Endothelial cell of umbilical vein (primary cell): ENCODE measurements at places on chromosomes 6 and 20. TPM values are rescaled to one million over a fixed set of nuclear protein-coding genes. Genes with fewer than 3 reads are reported as not detected.

The TAP2 gene
- total RNA-seq, result 49.7 and 57.8 TPM in 2 replicates

The GPX6 gene
- total RNA-seq, result not detected in 2 replicates

The LZTS3 gene
- total RNA-seq, result 3.6 and 4.5 TPM in 2 replicates

The ARG1 gene
- not detected in 2 replicates for total RNA-seq

The EDN1 gene
- 493 and 514 TPM in 2 replicates for total RNA-seq

The SAMD3 gene
- total RNA-seq, result not detected in 2 replicates

The MICA gene
- 42.5 and 45.2 TPM in 2 replicates for total RNA-seq

GRCh38 chr6:76472858-76473257 is 400.4 kb upstream of the IMPG1 start:
- no peak overlapping the region for H3K4me3 ChIP-seq
- no peak overlapping the region for H3K27ac ChIP-seq
- H3K36me3 ChIP-seq, result no peaks in the 10 kb centered on the region

DNA sequence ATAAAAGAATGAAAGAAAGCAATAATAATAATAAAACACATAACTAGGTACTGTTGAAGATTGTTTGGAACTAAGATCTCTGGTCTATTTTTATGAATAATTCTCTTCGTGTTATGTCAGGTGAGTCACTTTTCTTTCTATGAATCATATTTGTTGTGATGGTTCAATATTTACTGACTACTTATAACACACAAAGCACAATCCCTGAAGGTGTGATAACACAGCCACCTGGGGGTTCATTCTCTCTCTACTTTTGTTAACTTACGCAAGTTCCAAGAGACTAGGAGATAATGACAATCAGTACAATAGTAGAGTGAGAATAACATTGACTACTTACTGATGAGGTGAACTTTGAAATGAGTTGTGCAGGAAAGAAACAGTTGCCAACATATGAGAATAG is 149.9 kb downstream of the IBTK start:
- no peak overlapping the region for H3K4me3 ChIP-seq
- DNase-seq, result no peak
- H3K27me3 ChIP-seq, result no peaks in the 10 kb centered on the region
- no peaks in the 10 kb centered on the region for H3K4me1 ChIP-seq
- H3K36me3 ChIP-seq, result no peaks in the 10 kb centered on the region

- no peaks in the 10 kb centered on the region for H3K36me3 ChIP-seq
- H3K4me3 ChIP-seq, result no peak overlapping the region
- peaks cover 63% of the 10 kb centered on the region for H3K4me1 ChIP-seq
These were observed 77.1 kb downstream of the TMEM170B start for GRCh38 chr6:11614534-11615213.

DNA sequence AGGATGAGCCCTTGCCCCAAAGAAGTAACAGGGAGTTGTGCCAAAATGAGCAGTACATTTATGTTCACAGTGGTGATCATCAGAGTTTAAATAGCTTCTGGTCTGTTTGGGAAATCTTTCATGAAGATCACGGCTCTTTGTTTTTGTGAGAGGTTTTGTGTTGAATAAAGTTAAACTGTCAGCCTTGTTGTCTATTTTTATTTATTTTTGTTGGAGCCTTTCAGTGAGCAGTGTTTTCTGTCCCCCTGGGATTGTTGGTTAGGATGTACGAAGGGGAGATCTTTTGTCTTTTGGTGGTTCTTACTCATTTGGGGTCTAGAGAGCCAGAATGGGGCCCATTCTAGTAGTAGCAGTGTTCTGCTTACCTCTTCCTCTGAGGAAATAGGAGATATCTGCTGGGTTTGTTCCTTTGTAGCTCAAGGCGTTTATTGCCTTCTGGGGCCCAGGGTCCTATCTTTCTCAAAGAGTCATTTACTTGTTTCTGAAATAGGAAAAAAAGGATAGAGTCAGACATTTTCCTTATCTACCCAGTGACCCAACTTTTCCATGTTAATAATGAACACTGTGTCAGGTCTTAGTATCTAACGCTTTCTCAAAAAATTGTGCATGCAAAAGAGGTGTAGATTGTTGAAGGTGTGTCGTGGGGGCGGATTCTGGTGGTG is 157.4 kb downstream of the JARID2 start:
- no peaks in the 10 kb centered on the region for H3K36me3 ChIP-seq
- no peaks in the 10 kb centered on the region for H3K27me3 ChIP-seq
- H3K27ac ChIP-seq, result no peak overlapping the region
- peaks cover 5% of the 10 kb centered on the region for H3K4me1 ChIP-seq
- H3K4me3 ChIP-seq, result no peak overlapping the region
- no peak for DNase-seq

- no peak for DNase-seq
- H3K36me3 ChIP-seq, result no peaks in the 10 kb centered on the region
- H3K4me1 ChIP-seq, result peaks cover 14% of the 10 kb centered on the region
- no peaks in the 10 kb centered on the region for H3K27me3 ChIP-seq
- no peak overlapping the region for H3K4me3 ChIP-seq
- no peak overlapping the region for H3K27ac ChIP-seq
These were observed 103.8 kb downstream of the TMEM242 start for GRCh38 chr6:157219201-157220200.

DNA sequence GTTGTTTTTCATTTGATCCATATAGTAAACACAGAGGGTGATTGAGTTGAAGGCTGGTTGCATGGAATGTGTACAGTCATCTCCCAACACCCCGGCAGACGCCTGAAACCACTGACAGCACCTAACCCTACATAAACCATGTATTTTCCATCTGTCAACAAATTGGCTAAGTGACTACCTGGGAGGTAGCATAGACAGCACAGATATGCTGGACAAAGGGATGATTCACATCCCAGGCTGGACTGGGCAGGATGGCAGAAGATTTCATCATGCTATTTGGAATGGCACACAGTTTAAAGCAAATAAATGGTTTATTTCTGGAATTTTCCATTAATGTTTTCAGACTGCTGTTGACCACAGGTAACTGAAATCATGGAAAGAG is 4.4 kb upstream of the VIP start:
- no peak for DNase-seq
- no peak overlapping the region for H3K27ac ChIP-seq
- H3K4me1 ChIP-seq, result no peaks in the 10 kb centered on the region
- peaks cover 2% of the 10 kb centered on the region for H3K27me3 ChIP-seq
- H3K4me3 ChIP-seq, result no peak overlapping the region

DNA sequence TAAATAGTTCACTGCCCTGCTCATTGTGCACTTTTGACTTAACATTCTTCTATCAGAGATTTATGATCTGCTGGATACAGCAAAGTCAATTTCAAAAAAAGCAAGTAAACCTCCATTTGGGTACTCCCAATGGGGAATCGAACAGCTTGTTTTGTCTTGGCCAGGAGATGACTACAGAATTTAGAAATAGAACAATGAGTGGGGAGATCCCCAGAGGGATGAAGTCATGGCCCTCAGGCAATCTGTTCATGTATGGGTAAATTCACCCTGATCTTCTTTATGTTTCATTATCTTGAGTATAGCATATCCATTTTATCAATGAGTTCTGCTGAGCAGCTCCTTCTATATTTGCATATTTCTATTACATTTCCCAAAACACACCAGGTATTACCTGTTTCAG is 1681.9 kb downstream of the HACE1 start:
- H3K36me3 ChIP-seq, result no peaks in the 10 kb centered on the region
- no peaks in the 10 kb centered on the region for H3K27me3 ChIP-seq
- no peak overlapping the region for H3K4me3 ChIP-seq
- no peaks in the 10 kb centered on the region for H3K4me1 ChIP-seq
- H3K27ac ChIP-seq, result no peak overlapping the region
- no peak for DNase-seq

GRCh38 chr6:160464744-160465143 is 116.6 kb downstream of the SLC22A3 start:
- H3K36me3 ChIP-seq, result no peaks in the 10 kb centered on the region
- H3K4me1 ChIP-seq, result peaks cover 8% of the 10 kb centered on the region
- no peak overlapping the region for H3K4me3 ChIP-seq

DNA sequence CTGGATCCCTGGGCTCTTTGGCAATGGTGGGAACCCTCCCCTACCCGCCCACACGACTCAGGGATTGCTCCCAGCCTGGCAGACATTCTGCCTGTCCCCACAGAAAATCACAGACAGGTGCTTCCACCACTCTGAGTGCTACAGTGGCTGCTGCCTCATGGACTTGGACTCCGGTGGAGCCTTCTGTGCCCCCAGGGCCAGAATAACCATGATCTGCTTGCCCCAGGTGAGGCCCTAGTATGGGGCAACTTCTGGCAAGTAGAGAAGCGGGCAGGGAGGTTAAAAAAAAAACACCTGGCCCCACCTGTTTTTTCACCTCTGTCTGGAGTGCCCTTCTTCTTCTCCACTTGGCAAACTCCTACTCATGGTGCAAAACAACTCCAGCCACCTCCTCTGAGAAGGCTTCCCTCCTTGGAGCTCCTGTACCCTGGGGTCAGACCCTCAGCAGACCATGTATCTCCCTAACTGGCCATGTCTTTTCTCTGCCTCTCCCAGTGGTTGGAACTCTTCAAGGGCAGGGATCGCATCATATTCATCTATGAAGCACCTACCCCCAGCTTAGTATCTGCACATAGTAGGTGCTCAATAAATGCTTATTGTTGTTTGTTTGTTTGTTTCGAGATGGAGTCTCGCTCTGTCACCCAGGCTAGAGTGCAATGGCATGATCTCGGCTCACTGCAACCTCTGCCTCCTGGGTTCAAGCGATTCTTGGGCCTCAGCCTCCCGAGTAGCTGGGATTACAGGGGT is 1.1 kb downstream of the CLPSL2 start:
- peaks cover 3% of the 10 kb centered on the region for H3K4me1 ChIP-seq
- peaks cover 6% of the 10 kb centered on the region for H3K27me3 ChIP-seq
- H3K27ac ChIP-seq, result no peak overlapping the region
- no peak overlapping the region for H3K4me3 ChIP-seq
- no peak for DNase-seq
- H3K36me3 ChIP-seq, result no peaks in the 10 kb centered on the region

DNA sequence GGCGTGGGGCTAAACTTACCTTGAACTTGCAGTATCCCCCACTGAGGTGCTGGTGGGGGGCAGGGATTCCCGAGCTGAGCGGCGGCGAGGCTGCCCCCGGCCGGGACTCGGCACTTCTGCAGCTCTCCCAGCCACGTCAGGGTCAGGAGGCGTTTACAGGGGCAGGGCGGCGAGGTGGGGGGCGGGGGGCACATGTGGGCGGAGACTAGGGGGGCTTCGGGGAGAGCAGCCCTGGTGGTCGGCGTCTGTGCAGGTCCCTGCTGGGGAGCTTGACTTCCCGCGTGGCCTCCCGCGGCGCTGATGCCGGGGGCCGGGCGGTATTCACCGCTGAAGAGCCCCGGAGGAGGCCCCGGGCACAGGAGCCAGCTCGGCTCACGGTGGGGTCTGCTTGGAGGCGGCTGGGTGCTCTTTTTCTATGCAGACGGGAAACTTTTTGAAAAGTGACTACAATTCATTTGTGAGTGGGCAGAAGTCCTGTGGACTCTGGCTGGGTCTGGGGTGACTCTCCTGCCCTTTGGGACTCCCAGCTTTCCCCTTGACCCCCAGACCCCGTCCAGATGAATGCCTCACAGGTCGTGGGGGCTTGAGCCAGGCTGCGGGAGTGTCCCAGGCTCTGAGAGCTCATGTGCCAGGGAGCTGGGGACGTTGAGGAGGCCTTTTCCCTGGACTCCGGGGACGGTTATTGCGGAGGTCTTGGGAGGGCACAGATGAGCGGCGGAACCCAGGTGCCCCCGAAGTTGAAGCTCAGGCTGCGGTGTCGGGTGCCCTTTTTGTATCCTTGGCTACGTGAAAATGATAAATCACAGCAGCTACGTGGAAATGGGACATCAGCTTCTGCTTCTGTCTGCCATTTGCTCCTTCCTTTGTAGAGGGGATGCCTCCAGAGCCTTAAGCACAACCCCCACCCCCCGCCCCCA is 75.9 kb upstream of the GATA5 start:
- no peaks in the 10 kb centered on the region for H3K4me1 ChIP-seq
- no peak overlapping the region for H3K27ac ChIP-seq
- H3K4me3 ChIP-seq, result no peak overlapping the region
